ENCODE measurements at places on chromosomes 3 and 15. TPM values are rescaled to one million over a fixed set of nuclear protein-coding genes. Genes with fewer than 3 reads are reported as not detected.

DNA sequence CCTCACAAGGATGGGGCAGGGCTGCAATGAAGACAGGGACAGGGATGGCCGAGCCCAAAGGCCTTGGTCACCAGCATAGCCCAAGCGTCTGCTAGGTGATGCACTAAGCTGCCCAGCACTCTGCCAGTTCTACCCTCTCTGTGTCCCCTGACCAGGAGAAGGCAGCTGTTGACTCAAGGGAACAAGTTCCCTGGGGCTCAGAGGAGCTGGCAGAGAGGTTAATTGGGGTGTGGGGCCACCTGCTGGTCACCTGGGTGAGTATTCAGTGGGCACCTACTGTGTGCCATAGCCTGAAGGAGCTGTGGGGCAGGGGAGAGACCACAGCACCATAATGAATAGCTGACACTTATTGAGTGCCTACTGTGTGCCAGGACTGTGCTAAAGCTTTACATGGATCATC is 22.0 kb upstream of the DOCK3 start:
- DNase-seq: peak; percentile 60

- DNase-seq: peak; percentile 87
Measured at GRCh38 chr15:67076147-67076843, 10.9 kb downstream of the SMAD3 start.

The ACOX2 gene
- 4.3 TPM for total RNA-seq

The BNC1 gene
- 68.3 TPM for total RNA-seq

The CYP19A1 gene
- not detected for total RNA-seq

- DNase-seq: peak; percentile 86
Measured at GRCh38 chr3:17605032-17605431, 137.4 kb downstream of the TBC1D5 start.

DNA sequence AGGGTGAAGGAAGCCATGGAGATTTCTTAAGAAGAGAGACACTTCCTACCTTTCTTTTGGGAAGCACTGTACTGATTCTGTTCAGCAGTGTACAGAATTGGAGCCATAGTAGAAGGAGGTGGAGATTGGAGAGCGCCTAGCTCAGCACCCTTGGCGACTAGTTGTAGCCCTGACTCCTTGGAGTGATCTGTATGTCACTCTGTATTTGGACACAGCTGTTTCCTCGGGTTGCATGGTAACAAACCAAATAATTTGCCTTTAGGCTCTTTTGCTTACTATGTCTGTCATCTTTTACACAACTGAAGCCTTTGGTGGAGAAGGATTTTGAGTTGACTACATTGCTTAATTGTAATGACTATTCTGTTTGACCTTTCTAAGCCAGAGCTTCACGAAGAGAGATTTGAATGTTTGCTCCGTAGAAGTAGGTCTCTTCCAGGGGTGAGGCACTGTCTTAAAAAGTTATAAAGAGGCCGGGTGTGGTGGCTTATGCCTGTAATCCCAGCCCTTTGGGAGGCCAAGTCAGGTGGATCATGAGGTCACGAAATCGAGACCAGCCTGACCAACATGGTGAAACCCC is 77.1 kb downstream of the AKAP13 start:
- DNase-seq: peak; percentile 34

DNA sequence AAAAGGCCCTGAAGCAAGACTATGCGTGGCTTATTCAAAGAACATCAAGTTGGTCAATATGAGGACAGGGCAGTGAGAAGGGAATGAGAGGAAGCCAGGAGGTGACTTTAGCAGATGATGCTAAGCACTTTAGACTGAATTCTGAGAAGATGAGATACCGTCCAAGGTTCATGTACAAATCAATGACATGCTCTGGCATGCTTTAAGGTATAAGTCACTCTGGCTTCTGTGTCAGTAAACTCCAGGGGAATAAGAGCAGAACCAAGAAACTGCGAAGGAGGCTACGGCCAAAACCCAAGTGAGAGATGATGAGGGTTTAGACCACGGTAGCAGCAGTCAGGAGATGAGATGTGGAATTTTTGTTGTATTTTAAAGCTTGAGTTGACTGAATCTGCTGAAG is 8.9 kb upstream of the CCDC50 start:
- no peak for DNase-seq

The PFN2 gene
- 117 TPM for total RNA-seq

DNA sequence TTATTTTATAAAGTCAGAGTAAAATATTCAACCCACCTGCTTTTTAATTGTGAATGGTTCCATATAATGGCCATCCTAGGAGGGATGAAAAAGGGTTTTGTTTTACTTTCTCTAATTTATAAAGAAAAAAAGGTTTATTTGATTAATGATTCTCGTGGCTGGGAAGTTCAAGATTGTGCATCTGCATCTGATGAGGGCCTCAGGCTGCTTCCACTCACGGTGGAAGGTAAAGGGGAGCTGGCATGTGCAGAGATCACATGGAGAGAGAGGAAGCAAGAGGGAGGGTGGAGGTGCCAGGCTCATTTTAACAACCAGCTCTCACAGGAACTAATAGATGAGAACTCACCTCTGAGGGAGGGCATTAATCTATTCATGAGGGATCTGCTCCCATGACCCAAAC is 27.7 kb upstream of the TRA2B start:
- DNase-seq: no peak

The APOD gene
- 0.83 TPM for total RNA-seq

DNA sequence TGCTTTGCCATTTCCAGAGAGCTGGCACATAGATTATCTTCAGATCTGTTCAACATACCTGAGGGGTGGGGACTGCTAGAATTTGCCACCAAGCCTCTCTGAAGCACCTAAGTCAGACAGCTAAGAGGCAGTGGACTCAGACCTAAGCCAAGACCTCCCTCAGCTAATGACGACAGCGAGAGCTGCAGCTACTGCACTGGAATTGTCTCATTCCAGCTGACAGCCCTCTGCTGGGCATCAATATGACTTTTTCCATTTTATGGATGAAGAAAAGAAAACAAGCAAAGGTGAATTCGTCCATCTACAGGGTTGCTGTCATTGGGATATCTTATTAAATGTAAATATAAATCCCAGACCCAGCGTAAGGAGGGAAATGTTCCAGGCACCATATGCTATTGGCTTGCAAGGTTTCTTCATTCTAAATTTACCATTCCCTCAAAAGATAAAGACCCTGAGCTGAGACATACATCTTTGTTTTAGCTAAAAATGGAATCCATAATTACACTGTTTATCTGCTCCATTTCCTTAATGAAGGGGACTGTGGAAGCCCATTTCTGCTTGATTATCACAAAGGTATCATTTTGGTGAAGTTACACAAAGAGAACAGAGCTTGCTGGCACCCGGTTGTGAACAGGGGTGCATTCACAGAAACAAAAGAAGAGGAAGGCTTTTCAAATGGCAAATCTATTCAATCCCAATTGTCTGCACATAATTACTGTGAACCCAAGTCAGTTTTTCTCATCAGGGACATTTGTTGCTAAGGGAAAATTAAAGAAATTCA is 85.5 kb upstream of the LRTM1 start:
- DNase-seq: no peak

DNA sequence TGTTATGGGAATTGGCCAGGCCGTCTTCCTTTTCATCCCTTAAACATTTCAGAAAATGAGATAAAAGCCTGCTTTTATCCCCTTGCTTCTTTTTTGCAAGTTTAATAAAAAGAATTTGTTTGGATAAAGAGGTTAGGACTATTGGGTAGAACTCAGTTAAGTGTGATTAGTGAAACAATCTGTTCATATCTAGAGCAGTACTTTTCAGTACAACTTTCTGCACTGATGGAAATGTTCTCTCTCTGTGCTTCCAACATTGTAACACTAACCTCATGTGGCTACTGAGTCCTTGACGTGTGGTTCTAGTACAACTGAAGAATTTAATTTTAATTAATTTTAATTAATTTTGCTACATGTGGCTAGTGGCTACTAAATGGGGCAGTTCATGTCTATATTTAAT is 246.9 kb downstream of the UBE2E2 start:
- no peak for DNase-seq

DNA sequence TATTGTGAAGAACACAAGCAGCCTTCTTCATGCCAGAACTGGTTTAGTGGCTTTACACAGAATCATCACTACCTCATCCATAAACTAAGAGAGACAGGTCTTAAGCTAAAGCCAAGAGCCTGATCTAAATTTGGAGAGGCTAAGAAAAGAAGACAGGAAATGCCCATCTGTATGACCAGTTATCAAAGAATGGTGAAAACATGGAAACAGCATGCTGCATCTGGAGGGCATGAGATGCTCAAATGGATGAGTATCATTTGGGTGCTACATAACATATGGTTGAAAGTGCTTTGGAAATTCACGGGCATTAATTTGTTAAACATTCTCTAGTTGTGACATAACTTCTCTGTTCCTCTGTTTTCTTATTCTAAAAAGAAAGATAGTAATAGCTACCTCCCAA is 112.5 kb downstream of the CPNE4 start:
- no peak for DNase-seq

The C15orf61 gene
- 10.5 TPM for total RNA-seq

The FAM81A gene
- total RNA-seq: 1.1 TPM

The SLC22A14 gene
- total RNA-seq: 0.64 TPM

GRCh38 chr3:76063019-76063418 is 277.7 kb upstream of the ZNF717 start:
- DNase-seq: peak; percentile 81

- DNase-seq: no peak
Measured at GRCh38 chr3:193114431-193115340, 126.3 kb upstream of the PLAAT1 start.

DNA sequence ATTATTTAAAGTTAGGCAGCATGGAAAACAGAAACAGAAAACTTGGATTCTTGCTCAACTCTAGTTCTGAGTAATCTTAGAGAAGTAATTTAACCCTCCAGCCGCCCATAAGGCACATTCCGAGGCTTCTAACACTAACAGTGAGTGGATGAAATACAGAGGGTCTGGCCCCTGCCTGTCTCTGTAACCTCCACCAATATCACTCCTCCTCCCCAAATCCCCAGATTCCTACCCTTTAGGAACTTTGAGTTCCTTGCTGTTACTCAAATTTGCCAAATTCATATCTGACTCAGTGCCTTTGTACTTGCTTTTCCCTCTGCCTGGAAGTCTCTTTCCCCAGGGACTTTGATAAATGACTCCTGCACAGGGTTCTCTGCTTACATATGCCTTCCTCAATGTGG is 112.5 kb upstream of the TGFBR2 start:
- peak; percentile 68 for DNase-seq

The CLDN16 gene
- 0.23 TPM for total RNA-seq

GRCh38 chr15:38028869-38029268 is 94.4 kb downstream of the TMCO5A start:
- DNase-seq: no peak

- DNase-seq: no peak
Measured at GRCh38 chr3:156677536-156677935, 3.1 kb downstream of the TIPARP start.

- no peak for DNase-seq
Measured at GRCh38 chr3:67016522-67017080, 18.5 kb downstream of the KBTBD8 start.

GRCh38 chr3:14836049-14836468 is 17.3 kb downstream of the FGD5 start:
- no peak for DNase-seq

- DNase-seq: no peak
Measured at GRCh38 chr3:172475703-172476102, 27.4 kb upstream of the GHSR start.

DNA sequence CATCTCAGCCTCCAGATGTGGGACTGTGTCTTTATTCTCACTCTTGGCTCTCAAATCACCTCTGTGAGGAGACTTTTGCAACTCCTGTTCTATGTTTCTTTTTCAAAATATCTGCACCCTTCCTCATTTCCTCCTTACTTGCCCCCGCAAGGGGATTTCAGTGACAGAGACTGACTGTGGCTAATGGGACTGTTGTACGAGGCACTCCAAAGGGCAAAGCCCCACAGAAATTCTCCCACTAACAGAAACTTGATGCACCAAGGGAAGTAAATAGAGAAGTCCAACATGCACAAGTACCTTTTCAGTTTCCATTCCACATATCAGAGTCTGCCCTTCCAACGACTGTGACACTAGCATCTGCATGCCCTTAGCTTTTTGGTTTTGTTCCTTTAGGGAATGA is 69.7 kb downstream of the LRRK1 start:
- DNase-seq: no peak

The TM2D3 gene
- total RNA-seq: 26.2 TPM

The TIGIT gene
- total RNA-seq: not detected

- DNase-seq: no peak
Measured at GRCh38 chr3:151015767-151016477, 43.4 kb upstream of the CLRN1 start.

DNA sequence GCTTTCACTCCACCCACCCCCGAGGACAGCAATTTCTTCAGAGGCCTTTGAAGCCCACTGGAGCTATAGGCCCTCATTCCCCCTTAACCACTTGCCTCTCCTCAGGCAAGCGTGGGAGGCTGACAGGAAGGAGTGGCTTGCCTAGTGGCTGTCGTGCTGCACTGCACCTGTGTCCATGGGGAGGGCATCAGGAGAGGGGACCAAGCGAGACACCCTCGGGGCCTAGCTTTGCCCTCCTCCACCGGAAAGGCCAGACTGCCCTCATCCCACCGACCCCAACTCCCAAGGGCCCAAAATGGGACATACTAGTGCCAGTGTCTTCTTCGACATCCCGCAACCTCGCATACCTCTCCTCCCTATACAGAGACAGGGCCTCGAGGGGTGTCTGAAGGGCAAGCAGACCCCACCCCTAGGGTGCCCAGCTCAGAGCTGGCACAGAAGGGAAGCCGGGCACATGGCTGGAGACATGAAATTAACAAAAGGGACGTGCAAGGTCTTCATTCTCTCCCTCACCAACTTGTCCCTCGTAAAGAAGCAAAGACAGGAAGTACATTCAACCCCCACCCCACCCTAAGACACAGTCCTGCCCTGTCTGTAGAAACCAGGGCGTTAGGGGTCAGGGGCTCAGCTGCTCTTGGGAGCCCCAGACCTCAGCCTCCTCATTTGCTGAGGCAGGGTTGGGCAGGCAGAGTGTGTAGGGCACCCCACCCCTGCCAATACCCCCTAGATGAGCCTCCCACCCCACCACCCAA is 24.3 kb downstream of the VIPR1 start:
- no peak for DNase-seq

- no peak for DNase-seq
Measured at GRCh38 chr3:122835590-122835989, 40.7 kb downstream of the SLC49A4 start.

- DNase-seq: no peak
Measured at GRCh38 chr3:142211034-142211433, 14.4 kb downstream of the GK5 start.

- DNase-seq: no peak
Measured at GRCh38 chr3:143339451-143339850, 219.9 kb downstream of the CHST2 start.

GRCh38 chr3:169146866-169147237 is 516.7 kb downstream of the MECOM start:
- peak; percentile 51 for DNase-seq

The ROPN1 gene
- not detected for total RNA-seq

DNA sequence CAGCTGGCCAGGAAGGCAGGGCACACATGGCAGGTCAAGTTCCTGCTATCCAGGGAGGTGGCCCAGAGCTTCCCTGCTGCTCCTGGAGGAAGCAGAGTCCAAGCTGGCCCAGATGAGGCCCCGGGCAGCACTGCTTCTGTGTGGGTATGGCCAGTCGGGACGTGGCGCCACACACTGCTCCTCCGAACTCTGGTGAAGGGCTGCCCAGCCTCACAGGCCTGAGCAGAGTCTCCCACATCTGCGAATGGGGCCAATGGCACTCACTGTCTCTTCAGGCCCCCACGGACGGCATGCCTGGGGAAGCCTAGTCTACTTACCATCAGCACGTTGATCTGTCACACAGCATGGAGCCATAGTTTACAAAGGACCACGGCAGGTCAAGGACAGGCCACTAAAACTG is 2.5 kb upstream of the PLA2G4F start:
- no peak for DNase-seq

GRCh38 chr15:79987569-79987955 is 16.6 kb upstream of the BCL2A1 start:
- DNase-seq: no peak

- DNase-seq: no peak
Measured at GRCh38 chr3:113104357-113105092, 106.8 kb upstream of the BOC start.

Data from MCF 10A (cell line).